ENCODE measurements at places on chromosomes 6 and 20.

DNA sequence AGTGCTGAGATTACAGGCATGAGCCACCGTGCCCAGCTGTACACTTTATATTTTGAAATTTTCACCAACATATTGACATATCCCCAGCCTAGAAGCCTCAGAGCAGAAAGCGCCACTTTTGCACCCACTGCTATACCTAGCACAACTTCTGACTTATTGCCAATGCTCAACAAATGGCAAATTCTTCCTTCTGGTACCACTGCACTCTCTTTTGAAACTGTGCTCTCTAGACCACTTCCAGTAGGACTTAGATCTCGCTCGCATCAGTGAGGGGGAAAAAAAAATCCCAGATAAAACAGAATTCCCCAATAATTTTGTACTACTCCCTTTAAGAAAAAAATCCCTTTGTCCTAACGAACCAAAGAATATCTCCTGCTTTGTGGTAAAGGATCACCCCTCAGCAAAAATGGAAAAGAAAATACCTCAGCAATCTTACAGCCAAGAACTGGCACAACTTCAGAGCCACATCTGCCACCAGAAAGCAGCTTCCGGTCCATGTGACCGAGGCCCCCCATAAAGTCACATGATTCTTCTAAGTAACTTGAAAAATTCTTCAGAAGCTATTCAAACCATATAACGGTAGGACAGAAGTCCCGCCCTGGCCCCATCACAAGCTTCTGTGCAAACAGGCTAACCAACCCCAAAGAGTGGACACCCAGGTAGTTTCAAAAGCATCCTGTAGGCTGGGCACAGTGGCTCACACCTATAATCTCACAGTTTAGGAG, 18.5 kb upstream of the IL17F start:
- DNase-seq, result no peak

DNA sequence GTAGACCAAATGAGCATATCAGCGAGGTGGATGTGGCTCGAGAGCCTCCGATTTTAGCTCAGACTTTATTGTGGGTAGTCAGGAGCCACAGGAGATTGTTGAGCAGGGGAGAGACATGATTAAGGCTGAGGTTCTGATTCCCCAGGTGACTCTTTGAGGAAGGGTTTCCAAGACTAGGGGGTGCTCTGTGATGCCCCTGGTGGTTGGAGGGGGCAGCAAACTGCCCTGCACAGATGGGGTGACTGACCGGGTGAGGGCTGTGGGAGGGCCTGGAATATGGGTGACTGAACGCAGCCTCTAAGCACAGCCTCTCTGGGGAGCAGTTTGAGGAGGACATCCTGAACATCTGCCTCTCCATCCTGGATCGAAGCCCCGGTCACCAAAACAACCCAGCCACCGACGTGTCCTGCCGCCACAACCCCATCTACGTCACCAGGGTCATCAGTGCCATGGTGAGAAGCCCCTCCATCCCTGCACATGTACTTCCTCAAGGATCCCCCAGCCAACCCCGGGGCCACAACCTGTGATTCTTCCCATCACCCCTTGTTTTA, 17.0 kb downstream of the TGM6 start:
- DNase-seq, result no peak

- DNase-seq, result no peak
Observed at GRCh38 chr6:144139817-144140216, 10.5 kb upstream of the STX11 start.

DNA sequence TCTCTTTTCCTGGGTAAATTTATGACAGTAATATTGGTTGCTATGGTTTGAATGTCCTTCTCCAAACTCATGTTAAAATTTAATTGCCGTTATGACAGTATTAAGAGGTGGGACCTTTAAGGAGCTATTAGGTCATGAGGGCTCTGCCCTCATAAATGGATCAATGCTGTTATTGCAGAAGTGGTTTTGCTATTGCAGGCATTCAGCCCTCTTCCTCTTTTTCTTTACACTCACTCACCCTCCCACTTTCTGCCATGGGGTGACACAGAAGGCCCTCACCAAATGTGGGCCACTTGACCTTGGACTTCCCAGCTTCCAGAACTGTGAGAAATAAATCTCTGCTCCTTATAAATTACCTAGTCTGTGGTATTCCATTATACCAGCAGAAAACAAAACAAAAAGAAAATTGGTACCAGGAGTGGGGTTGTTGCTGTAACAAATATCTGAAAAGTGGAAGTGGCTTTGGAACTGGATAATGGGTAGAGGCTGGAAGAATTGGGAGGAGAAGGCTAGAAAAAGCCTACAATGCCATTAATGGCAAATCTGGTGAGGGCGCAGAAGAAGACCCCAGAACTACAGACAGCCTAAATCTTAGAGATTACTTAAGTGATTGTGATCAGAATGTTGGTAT, 24.8 kb upstream of the IGF2R start:
- no peak for DNase-seq

DNA sequence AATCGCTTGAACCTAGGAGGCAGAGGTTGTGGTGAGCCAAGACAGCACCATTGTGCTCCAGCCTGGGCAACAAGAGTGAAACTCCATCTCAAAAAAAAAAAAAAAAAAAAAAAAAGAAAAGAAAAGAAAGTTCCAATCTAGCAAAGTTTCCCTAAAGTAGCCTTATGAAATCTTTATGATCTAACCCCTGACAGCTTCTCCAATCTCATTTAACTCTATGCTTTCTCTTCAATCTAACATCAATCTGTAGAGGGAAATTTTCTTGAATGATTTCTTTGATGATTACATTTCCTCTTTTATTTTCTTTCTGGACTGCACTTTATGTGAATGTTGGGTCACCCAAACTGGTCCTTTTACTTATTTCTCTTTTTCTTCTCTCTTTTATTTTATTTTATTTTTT, 2.2 kb upstream of the SLC18B1 start:
- DNase-seq, result no peak

DNA sequence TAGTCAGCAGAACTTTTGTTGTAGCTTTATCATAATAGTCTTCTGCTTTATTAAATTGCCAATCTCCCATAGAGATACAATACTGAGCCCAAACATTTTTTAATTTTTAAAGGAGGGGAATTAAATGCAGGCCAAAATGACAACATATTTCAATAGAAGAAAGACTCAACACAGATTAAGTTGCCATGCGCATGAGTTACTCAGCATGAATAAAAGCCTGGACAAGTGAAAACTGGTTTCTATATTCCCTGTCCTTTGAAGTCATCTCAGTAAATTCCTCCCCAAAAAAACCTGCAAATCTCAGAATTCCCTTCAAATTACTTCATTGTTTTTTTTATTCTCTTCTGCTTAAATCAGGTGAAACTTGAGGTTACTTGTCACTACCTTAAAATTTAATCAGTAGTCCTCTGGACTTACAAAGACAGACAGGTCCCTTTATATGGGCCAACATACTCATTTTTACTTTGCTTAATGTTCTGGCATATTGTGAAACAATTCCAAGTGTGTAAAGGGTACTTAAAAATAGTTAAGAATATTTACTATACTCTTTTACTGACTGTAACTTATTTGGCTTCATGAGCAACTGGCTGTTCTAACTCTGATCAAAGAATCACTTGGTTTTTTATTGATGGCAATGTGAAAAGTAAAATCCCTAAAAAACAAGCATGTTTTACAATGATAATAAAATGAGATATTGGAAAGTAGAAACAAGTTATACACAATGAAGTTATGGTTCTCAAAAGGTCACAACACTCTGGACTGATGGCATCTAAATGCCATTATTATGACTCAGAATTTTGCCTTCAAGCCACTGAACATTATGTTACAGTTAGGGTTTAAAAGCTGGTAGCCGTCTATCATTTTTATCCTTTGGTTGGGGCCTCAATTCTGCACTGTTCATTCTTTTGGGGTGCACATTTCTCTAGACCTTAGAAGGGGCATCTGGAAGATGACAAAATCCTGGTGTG, 49.9 kb upstream of the COL21A1 start:
- no peak for DNase-seq

DNA sequence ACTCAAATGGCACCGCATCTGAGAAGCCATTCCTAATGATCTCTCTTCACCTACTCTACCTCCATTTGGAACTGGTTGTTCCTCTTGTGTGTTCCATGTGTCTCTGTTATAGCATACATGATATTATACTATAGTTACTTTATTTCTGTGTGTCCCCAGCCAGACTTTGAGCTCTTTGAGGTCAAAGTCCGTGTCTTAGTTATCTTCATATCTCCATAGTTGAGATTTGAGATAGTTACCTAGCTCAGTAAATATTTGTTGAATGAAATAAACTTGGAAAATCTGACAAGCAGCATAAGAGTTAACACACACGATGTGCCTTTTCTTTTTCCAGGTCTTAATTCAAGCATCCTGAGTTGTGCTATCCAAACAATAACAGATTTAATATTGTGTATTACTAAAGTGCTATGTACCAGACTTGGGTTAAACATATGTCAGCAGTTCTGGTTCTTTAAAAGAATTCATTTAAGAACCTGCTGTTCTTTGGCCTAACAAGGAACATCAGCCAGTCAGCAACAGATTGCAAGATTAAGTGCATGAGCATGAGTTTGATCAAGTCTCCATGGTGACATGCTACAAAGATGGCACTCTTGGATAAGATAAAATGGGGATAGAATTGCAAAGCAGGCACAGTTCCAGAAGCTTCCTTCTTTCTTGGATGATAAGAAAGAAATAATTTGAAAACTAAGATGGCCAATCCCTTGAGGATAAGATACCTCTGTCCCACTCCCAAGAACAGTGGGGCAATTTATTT, 8.7 kb upstream of the TNFRSF21 start:
- DNase-seq, result no peak

- no peak for DNase-seq
Observed at GRCh38 chr6:166465671-166466087, 82.9 kb upstream of the MPC1 start.

DNA sequence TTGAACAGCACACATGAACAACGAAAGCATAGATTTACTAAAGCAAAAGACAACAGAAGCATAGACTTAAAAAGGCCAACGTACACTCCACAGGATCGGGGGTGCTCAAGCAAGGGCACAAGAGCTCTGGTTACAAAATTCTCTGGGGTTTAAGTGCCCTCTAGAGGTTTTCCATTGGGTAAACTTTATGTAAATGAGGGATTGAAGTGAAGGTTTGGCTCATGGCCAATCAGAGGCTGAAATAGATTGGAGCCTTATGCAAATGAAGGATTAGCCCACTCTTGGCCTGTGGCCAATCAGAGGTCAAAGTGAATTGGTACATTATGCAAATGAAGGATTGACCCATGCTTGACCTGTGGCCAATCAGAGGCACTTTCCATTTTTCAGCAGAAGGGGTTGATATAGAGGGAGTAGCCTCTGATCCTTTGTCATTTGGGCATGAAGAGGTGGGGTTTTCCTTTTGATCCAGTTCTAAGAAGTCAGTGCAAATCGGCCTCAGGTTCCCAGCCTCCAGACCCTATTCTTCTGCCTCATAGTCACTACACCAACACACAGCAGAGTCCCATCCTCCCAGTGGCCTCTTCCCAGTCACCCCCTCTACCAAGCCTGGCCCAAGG, 244.9 kb downstream of the THBS2 start:
- DNase-seq, result no peak

- DNase-seq, result no peak
Observed at GRCh38 chr6:149217466-149217888, 100.0 kb upstream of the TAB2 start.

GRCh38 chr20:59033616-59034165, 1.6 kb upstream of the ATP5F1E start:
- DNase-seq, result no peak

GRCh38 chr20:53887973-53888372, 182.4 kb downstream of the BCAS1 start:
- no peak for DNase-seq

DNA sequence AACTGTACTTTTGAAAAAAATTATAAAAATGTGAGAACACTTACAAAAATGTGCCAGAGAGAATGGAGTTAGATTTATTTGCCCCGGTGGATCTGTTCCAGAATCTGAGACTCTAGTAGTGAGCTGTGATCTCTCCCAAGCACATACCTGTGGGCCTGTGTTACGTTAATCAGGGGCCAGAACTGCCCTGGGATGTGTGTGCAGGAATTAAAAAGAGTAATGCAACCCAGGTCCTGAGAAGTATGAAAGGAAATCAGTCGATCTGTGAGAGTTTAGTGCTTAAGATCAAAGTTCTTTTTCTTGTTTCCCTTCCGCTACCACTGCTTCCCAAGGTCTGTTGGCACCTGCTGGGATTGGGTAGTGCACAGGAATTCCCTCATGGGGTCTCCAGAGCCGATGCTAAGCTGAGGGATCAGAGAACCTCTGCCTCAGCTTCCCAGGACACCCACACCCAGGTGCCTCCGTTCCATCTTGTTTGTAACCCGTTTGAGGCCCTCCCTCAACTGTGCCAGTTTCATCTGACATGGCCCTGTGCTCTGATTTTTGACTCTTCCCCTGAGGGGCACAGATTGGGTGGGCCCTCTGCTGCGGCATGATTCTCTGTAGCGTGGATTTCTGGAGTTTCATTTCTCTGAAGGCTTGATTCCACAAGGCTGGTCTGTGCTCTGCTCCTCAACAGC, 87.7 kb downstream of the RREB1 start:
- no peak for DNase-seq

- DNase-seq, result no peak
Observed at GRCh38 chr6:128521282-128521632, 858 bp upstream of the PTPRK start.

- no peak for DNase-seq
Observed at GRCh38 chr6:13413900-13414555, 73.4 kb downstream of the GFOD1 start.

DNA sequence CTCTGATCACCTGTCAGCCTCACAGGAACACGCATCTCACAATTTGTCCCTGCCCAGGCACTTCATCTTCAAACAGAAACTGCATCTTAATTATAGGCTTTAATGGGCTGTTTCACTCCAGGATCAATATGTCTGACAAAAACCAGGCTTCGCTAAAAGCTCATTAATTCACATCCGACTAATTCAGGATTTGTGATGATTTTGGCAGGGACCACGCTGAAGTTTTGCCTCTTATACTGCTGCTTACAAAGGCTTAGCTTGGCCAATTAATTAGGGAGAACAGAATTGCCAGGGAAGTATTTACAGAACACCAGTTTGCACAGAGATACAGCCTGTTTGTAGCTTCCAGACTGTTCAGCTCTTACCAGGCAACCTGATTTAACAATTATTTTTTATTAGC, 541.0 kb upstream of the SPTLC3 start:
- no peak for DNase-seq

DNA sequence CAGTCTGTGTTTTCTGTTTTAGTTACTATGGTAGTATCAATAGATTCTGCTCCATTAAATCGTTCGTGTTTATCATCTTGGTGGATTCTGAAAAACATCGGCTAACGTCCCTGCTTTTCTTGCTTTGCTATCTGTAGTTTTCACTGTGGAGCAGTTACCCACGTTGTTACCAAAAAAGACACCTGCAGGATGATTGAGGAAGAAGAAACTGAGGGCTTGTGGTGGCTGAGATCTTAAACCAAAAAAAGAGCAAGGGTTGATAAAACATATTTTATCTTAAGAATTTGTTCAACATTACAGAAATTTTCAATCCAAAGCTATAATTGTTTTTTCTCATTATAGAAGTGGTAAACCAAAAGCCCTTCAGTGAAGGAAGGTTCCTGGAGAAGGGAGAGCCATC, 166.3 kb downstream of the FARS2 start:
- DNase-seq, result no peak

DNA sequence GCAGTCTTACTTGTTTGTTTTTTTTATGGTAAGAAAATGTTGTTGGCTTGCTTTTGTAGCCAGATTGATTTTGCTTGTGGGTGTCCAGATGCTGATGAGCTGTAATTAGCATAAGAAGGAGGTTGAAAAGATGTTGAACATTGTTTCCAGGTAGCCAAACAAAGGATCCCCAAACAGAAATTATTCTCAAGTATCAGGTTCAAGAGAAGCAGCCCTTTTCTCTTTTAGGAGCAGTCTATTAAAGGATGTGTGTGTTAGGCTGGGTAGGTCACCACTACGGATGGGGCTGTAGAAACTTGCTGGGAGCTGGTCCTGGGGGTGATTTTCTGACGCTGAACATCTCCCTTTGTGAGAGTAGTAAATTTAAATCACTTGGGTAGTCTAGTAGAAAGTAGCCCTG, 86.9 kb upstream of the VSTM2L start:
- no peak for DNase-seq
